NCI-H1436 treated with DMSO at 0.1 percent for 48 hours (cell line): ENCODE measurements at places on chromosomes 2 and 18.

- no peak for DNase-seq
Observed at GRCh38 chr2:174606336-174606735, 8.7 kb upstream of the WIPF1 start.

DNA sequence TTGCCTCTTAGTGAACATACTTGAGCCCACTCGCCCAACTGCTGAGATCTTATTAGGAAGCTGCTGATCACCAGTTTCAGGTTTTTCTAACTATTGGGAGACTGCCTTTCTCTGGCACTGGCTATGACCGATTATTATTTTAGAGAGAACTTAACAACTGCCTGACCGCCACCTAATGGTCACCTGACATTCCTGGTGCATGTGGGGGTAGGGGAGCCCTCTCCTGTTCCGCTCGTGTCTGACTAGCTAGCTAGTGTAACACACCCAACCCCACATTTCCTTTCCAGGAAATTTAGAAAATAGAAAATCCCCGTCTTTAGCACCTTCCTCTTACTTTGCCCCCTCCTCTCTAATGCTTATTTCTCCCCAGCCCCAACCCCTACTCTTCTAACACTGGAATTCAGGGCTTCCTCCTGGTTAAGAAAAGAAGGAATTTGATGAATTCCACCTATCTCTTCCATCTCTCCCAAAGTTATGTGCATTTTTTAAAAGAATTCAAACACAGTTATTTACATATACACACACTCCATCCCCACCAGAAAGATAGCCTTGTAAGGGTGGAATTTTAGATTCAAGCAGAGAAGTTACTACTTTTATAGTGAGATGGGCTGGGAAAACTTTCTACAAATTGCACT lies 19.4 kb upstream of the DNER start:
- DNase-seq: no peak

GRCh38 chr18:9135912-9136314 lies 668 bp upstream of the ANKRD12 start:
- DNase-seq: peak; percentile 51

GRCh38 chr2:237596520-237597195 lies 6.1 kb upstream of the RAB17 start:
- no peak for DNase-seq

DNA sequence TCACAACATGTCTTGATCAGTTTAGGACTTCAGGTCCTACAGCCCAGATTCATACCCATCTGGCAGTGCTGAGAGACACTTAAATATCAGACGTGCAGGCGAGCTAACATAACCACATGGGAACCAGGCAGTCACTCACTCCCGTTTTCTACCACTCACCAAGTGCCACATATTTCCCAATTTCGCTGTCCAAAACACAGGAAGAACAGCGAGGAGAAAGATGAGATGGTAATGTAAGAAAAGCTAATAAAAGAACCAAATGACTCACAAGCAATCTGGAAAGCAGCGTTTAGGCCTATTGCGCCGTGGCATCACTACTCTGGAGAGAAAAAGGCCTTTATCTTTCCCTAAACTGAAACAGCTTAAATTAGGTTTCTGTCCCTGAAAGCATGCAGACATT lies 647.8 kb upstream of the SLC39A10 start:
- DNase-seq: no peak

- DNase-seq: no peak
Observed at GRCh38 chr18:72895548-72895947, 27.8 kb upstream of the NETO1 start.

GRCh38 chr2:45964906-45965305 lies 313.4 kb downstream of the PRKCE start:
- no peak for DNase-seq

GRCh38 chr18:28183418-28184078 lies 6.6 kb upstream of the CDH2 start:
- DNase-seq: no peak

DNA sequence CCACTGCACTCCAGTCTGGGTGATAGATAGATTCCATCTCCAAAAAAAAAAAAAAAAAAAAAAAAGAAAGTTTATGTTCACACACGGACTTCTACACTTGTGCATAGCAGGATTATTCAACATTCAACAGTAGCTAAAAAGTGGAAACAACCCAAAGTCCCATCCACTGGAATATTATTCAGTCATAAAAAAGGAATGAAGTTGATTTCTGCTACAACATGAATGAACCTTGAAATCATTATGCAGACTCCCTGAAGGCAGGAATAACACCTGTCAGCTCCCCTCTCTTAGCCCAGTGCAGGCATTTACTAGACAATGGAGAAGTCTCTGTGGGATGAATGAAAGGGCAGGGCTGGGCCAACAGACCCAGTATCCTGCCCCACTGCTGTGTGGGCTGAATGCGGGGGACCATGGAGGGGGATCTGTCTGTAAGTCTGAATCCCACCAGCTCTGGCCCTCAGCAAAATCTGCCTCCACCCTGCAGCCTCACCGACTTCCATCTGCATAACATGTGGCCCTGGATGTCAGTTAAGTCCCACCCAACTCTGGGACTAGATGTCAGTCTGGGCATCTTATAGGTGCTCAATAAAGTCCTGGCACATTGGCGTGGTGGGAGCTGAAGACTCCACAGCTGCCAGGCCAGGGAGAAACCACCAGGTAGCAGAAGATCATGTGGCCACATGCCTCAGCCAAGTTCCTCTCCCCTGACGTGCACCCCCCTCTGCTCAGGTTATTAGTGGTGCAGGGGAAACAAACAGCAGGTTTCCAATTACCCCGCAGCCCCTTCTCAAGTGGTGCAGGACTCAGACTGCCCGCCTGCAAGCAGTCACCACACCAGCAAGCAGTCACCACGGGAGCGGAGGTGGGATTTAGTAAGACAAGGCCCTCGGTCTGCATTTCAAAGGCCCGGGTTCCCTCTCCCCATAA lies 8.9 kb downstream of the ZFP36L2 start:
- DNase-seq: no peak

DNA sequence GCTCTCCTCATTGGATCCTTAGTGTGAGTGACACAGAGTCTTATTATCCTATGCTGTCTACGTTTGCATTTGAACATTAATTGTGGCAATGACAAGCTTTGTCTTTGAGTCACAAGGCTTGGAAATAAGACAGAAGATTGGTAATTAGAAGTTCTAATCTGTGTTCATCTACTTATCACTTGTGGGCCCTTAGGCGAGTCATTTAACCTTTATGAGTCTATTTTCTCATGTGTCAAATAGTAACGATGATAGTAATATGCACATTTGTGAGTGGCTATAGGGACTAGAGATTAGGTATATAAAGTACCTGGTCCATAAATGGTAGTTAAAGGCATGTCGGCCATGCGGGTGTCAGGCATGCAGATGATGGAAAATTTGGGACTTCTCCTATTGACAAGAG lies 105.6 kb upstream of the NABP1 start:
- no peak for DNase-seq

- DNase-seq: no peak
Observed at GRCh38 chr2:49175831-49176230, 21.5 kb upstream of the FSHR start.

DNA sequence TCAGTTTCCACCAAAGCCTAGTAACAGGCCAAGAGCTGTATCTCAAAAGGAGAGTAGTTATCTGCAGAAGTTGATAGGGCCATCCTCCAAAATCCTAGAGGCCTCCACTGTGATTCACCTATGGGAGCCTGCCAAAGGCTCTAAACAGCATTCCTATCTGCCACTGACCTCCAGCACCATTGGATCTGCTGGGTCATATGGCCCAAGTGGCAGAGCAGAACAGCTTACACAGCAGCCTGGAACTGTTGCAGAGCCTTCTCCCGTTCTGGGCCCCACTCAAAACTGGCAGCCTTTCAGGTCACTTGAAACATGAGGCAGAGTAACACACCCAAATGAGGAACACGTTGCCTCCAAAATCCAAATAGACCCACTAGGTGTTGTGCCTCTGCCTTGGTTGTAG lies 345.2 kb upstream of the RND3 start:
- no peak for DNase-seq

- no peak for DNase-seq
Observed at GRCh38 chr2:127256381-127256780, 36.3 kb upstream of the CYP27C1 start.

DNA sequence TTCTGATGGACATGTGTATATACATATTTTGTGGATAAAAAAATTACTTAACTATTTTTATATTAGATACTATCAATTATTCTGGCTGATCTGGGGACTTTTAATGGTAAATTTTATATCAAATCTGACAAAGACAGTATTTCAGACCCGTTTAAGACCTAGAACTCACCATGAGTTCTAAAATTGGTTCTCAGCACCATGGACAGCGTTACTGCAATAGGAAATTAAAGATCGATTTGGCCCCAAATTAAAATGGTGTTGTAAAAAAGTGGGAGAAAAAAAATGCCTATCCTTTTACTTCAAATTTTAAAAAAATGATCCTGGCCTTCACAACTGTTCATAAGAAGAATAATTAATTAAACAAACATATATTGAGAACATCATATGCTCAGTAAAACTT lies 919 bp upstream of the SCN2A start:
- DNase-seq: no peak

DNA sequence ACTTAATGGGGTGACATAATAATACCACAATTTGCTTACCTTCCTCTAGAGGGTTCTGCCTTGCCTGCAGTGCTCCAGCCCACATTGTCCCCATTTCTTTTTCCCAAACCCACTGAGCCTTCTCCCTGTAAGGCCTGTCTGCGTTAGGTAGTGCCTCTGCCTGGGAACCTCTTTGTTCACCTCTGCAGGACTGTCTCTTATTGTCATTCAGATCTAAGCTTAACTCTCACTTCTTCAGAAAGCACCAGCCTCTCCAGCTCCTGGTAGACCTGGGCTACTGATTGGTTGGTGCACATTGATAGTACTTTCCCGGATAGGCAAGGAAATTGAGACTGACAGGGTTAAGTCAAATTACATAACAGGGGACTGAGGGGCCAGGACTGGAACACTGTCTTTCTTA lies 49.1 kb downstream of the CCDC85A start:
- DNase-seq: no peak

DNA sequence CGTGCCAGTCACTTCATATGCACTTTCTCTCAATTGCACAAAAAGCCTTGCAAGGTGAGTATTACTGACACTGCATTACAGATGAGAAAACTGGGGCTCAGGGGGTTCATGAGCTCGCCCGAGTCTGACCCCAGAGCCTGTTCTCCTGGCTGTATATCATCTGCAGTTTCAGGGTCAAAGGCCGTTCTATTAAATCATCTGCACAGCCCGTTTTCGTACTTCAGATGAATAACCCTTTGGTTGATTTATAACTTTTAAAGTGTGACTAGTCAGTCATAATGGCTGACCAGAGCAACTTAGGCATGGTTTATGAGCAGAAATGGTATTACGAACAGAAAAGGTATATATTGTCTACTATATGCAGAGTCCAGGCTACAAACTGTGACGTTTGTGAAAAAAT lies 35.3 kb upstream of the NPAS2 start:
- DNase-seq: no peak

GRCh38 chr2:202278944-202279343 lies 13.4 kb downstream of the NOP58 start:
- DNase-seq: no peak

GRCh38 chr2:202555356-202555755 lies 79.4 kb upstream of the FAM117B start:
- no peak for DNase-seq

DNA sequence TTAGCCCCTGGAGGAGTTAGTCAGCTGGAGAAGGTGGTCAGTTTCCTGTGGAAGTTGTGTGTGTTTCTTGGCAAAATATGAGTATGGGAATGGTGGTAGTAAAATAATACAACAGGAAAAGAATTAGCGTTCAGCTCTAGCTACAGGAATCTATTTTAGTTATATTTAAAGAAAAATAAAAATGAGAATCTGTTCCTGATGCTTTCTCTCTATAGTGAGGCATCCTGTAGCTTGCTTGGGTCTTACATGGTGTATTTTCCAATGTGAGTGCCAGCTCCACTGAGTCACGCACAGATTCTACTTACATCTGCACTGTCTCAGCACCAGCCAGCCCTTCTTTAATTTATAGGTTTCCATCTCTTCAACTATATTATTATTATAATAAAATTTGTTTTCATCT lies 132.2 kb downstream of the BIRC6 start:
- DNase-seq: no peak

DNA sequence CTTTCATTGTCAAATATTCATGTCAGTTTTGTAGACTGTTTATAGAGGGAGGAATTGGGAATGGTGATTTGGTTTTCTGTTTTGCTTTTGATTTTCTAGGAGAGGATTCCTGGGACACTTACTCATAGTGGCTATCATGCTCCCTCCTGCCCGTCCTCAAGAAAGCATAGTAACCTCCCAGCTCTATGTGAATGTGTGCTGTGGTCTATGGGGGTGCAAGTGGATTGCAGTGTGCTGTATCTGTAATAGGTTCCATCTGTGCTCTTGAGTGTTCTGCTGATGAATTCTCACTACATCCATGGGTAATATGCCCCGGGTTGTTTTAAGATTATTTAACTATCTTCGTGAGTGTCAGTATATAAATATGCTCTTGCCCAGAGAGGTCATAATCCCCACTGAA lies 811.3 kb downstream of the CNTNAP5 start:
- no peak for DNase-seq

DNA sequence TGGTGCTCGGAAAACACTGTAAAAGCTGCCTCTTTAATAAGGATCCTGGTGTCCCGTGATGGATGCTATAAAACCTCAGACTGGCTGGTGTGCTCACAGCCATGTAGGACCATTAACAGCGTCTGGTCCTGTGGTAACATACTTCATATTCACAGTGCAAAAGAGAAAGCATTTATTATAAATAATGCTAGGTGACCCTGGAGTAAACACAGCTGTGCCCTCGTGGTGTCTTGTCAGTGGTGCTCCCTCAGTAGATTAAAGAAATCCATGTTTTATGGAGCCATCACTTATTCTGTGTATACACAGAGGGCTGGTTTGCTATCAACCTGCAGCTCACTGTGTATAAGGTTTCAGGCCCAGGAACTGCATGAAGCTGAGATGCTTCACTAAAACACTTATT lies 106.9 kb downstream of the CDK15 start:
- DNase-seq: no peak

DNA sequence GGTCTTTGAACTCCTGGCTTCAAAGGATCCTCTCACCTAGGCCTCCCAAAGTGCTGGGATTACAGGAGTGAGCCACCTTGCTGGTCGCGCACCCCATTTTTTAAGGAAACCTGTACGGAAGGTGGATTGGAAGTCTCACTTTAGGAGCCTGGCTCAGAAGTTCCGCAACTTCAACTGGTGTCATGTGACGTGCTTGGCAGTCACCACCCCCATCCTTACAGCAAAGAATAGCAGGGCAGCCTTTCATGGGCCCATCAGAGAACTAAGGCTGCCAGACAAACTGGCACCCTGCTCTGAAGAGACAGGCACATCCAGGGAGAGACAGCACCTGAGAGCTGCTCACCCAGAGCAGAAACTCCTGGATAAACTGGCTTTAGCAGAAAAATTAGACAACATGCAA lies 3.3 kb upstream of the SLC66A2 start:
- no peak for DNase-seq

- DNase-seq: peak; percentile 28
Observed at GRCh38 chr18:56869189-56869777, 218.1 kb downstream of the WDR7 start.

GRCh38 chr2:219434468-219434717 lies 250 bp upstream of the SPEG start:
- DNase-seq: no peak

- DNase-seq: no peak
Observed at GRCh38 chr18:25853691-25854433, 236.6 kb downstream of the SS18 start.

GRCh38 chr2:8729939-8730338 lies 48.1 kb downstream of the ID2 start:
- DNase-seq: no peak
